ENCODE measurements at places on chromosomes 5 and 9. TPM values are rescaled to one million over a fixed set of nuclear protein-coding genes. Genes with fewer than 3 reads are reported as not detected.
A peak's percentile ranks its signal among the peaks of the same experiment; 100 is the strongest.

- DNase-seq, result peak; percentile 14
Observed at GRCh38 chr9:33676746-33677505, 118.4 kb upstream of the PRSS3 start.

DNA sequence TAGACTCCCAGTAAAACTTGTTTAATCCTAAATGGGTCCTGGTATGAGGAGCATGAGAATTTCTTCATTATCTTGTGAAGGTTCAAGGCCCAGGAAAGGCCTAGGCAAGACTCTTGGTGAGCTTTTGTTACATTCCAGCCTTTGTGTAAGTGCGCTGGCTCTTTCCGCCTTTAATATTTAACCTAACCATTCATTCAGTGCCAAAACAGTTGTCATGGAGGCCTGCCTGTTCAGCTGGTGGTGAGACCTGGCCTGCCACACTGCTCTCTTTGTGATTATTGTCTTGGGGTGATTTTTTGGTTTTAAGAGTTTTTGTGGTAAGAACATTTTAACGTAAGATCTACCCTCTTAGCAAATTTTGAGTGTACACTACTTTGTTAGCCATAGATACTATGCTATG is 127.5 kb upstream of the WWC1 start:
- DNase-seq, result no peak

IL11RA gene
- 13.0 TPM for total RNA-seq

ENG gene
- 10.5 TPM for total RNA-seq

TRIM7 gene
- 1.6 TPM for total RNA-seq

DNA sequence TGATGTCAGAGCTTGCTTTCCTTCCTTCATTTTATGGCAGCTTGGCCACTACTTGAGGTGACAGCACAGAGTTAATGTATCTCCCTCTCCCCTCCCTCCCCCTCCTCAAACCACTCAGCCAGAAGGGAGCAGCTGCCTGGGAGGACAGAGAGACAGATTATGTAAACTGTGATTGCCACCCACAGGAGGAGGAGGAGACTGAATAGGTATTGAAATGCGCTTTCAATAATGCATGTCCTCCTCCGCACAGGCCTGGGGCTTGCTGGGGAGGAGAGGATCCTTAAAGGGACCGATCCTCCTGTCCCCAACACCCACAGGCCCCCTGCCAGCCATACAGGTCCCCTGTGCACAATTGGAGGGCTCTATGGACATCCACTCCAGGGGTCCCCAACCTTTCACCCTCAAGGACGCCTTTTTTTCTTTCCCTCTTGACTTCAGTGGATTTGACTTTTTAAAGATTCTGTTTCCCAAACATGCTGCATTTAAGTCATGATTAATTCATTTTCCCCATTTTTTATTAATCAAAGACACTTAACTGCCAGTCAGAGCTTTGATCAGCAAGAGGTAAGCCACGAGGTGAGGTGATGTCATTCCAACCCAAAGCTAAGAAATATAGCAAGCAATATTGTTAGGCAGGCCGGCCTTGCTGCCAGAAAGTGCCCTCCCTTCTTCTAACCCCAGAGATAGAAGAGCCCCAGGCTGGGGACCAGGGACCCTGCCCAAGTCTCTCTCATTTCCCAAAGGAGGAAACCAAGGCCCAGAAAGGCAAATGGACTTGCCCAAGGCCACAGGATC is 47.5 kb upstream of the CPLX2 start:
- no peak for DNase-seq

DNA sequence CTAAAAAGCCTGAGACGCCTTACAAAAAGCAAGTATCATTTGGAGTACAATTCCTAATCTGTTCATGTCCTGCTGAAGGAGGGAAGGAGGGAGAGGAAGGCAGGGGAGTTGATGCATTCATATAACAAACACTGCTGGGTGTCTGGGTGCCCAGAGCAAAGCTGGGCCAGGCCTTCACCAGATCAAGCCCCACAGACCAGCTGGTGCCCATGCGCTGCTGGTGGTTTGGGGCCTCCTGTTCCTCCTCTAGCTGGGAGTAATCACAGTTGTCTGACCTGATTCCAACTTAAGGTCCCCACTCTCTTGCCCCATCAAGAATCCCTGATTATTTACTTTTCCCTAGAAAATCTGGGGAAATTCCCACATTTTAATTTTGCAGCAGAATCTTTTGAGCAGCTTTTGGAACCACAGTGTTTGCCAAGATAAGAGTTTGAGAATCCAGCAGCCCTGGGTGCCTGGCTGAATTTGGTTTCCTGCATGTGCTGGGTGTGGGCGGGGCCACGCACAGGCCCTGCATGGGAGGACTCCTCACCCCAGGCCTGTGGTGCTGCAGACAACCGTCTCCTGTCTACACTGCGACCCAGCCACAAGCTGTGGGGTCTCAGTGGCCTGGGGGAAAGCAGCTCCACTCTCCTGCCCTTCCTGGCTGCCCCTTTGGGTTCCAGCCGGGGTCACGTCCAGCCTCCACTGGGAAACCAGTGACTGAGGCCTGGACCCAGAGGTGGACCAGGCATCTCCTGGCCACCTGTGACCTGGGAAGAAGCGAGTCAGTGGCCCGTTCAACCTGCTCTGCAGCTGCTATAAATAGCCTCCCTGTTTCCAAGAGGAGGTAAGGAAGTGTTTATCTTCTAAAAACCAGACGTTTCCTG is 47.5 kb downstream of the NEURL1B start:
- peak; percentile 39 for DNase-seq

DNA sequence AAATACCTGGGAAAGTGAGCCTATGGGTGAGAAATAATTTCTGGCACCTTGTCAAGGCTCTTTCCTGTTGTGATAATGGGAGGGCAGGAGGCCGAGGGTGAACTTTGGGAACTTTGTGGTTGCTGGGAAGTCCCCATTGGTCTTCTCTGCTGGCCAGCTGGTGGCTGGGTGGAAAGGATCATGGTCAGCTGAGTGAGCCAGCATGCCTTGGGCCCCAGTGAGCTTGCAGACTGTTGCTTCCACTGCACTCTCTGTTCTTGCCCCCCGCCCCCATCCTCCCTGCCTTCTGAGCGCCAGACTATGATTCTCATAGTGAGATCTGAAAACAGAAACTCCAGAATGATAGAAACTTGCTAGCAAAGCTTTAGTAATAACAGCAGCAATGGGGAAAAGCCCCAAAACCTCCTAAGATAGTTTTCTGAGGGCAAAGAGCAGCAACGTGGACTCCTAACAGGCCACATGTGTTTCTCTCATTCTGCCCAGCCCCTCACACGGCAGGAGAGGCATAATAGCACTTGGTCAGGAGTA is 139.2 kb upstream of the SMARCA2 start:
- peak; percentile 89 for DNase-seq

- DNase-seq, result no peak
Observed at GRCh38 chr9:115469841-115470240, 351.9 kb upstream of the TNC start.

DNA sequence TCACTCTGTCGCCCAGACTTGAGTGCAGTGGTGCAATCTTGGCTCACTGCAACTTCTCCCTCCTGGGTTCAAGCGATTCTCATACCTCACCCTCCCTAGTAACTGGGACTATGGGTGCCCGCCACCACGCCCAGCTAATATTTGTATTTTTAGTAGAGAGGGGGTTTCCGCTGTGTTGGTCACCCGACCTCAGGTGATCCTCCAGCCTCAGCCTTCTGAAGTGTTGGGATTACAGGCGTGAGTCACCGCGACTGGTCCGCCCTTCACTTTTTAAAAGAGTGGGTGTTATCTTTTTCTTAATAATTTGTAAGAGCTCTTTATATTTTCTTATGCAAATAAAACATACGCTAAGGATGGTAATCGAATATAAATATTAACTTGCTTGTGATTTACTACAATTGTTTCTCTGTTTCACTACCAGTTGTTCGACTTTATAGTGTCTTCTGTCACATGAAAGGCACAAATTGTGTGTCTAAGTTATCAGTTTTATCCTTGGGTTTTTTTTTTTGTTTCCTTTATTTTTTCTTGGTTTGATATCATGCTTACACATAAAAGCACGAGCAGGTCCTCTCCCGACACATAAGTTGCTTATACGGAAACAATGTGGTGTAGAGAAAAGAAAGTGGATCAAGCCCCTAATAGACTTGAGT is 1.9 kb upstream of the GPBP1 start:
- peak; percentile 39 for DNase-seq

Measured in activated naive CD4-positive, alpha-beta T cell treated with anti-CD3 and anti-CD28 coated beads for 36 hours (primary cell).